NCI-H1436 treated with DMSO at 0.1 percent for 48 hours (cell line): ENCODE measurements at places on chromosomes 2 and 18.

- DNase-seq = no peak
Measured at GRCh38 chr2:238004077-238004830, 37.4 kb downstream of the UBE2F start.

DNA sequence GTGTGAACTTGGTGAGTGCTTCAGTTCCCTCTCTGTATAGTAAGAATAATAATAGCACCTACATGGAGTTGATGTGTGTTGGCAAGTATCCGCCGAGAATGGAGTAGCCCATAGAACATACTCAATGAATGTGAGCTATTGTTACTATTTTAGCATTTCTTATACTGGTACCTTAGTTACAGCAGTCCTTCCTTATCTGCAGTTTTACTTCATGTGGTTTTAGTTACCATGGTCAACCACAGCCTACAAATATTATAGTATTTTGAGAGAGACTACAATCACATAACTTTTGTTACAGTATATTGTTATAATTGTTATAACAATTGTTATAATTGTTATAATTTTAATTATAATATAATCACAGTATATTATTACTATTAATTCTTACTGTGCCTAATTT, 152.5 kb upstream of the RASGRP3 start:
- no peak for DNase-seq

- no peak for DNase-seq
Measured at GRCh38 chr2:100754951-100755350, 65.0 kb upstream of the NPAS2 start.

GRCh38 chr2:157611726-157612125, 16.9 kb downstream of the ACVR1C start:
- DNase-seq = no peak

DNA sequence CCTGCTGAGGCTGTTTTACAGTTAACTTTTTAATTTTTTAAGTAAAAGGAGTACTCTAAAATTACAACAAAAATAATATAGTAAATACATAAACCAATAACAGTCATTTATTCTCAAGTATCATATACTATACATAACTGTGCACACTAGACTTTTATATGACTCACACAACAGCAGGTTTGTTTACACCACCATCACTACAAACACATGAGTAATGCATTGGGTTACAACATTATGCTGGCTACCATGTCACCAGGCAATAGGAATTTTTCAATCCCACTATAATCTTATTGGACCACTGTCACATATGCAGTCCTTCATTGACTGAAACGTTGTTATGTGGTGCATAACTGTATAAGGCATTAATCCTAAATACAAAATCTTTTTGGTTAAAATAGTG, 42.5 kb downstream of the RASGRP3 start:
- no peak for DNase-seq

- no peak for DNase-seq
Measured at GRCh38 chr18:49723648-49724180, 89.6 kb downstream of the ACAA2 start.

DNA sequence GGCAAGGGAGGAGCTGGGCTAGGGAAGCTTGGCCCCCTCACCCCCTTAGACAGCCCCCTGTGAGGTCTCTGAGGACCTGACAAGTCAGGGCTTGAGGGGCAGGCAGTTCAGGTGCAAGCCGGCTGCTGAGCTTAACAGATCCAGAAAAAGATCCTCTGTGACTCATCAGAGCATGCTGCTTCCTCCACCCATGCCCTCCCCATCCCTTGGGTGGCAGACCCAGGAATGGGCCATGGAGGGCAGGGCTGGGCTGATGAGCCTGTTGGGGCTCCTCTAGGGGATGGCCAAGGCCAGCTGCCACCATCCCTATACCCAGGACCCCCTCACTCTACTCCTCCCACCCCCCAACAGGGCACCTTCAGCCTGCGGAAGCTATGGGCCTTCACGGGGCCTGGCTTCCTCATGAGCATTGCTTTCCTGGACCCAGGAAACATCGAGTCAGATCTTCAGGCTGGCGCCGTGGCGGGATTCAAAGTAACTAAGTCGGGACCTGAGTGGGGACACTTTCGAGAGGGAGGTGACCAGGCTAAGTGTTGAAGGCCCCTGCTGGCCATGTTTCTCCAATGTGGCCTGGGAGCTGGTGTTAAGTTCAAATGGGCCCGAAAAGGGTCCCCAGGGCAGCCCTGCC, 1.9 kb downstream of the SLC11A1 start:
- DNase-seq = no peak

- no peak for DNase-seq
Measured at GRCh38 chr2:227881866-227882517, 10.6 kb downstream of the DAW1 start.

DNA sequence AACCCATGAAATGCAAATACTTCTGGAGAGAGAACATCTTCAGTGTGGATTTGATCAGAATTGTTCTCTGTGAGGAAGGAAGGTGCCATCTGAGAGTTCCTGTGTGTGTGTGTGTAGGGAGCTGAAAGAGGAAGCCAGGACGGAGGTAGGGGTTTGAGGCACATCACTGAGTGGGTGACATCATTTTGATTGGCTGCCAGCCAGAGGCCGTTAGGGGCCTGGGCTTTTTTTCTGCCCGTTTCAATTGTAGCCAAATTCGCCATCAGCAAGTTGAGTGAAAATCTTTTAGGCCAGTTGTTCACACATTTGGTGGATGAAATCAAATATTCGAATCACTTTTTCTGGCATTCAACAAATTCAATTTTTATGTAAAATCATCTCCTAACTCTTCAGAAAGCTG, 48.9 kb downstream of the TSN start:
- peak; percentile 40 for DNase-seq

DNA sequence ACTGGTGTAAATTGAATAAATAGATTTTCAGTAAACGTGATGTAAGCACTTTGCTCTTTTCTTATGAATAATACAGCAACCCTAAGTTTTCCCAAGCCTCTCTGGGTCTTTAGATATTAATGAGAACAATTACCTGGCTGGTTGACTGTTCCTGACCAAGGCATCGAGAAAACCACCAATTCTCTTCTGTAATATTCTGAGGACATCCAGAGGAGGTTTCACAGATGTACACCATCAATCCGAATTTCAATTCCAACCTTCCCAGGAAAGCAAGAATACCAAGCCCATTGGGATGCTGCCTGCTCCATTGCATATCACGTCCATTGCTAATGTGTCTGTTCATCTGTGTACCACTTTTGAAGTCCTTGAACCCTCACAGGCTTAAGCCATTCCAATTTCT, 571.8 kb downstream of the NUP35 start:
- DNase-seq = no peak

DNA sequence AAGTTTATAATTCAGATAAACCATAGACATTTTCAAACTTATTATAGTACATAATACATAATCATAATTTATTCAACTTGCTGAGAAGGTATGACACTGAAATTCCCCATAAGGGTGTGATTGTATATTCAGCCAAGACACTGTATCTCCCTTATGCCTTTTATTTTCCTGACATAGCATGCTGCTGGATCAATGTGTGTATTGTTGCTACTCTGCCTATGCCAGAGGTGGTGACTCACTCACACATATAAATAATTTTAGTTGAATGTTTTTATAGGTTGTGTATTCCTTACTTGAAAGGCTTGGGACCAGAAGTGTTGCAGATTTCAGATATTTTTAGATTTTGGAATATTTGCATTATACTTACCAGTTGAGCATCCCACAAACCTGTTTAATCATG, 86.8 kb downstream of the VRK2 start:
- no peak for DNase-seq

DNA sequence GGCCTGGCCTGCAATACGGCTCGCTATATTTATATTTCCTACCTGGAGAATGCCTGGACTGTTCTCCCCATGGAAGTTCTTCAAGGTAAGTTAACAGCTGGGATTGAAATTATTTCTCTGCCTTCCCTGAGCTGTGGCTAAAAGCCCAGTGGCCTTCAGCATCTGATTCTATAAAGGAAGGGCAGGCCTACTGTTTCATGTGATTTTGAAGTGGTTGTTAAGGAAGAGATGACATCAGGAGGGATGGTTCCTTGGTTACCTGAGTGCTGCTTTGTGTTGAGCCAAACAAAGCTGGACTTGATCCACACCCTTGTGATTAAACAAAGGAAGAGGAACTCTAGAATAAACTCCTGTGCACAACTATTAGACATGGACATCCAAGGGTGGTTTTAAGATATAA, 61.6 kb downstream of the MFSD6 start:
- peak; percentile 93 for DNase-seq

DNA sequence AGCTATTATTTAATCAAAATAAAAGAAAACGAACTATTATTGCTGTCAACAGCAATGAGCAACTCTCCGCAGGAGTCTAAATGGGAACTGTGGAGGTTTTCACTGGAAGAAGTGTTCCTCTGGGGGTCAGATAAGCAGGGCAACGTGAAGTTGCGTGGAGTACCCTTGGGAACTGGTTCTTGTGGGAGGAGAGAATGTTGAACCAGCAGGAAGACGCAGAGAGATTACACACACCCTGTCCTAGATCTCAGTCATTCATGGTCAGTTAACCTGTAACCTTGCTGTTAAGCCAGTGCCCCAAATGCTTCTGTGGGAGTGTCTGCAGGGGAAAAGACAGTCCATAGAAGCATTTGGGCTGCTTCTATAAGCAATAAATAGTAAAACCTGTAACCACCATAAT, 20.4 kb upstream of the CABLES1 start:
- no peak for DNase-seq

DNA sequence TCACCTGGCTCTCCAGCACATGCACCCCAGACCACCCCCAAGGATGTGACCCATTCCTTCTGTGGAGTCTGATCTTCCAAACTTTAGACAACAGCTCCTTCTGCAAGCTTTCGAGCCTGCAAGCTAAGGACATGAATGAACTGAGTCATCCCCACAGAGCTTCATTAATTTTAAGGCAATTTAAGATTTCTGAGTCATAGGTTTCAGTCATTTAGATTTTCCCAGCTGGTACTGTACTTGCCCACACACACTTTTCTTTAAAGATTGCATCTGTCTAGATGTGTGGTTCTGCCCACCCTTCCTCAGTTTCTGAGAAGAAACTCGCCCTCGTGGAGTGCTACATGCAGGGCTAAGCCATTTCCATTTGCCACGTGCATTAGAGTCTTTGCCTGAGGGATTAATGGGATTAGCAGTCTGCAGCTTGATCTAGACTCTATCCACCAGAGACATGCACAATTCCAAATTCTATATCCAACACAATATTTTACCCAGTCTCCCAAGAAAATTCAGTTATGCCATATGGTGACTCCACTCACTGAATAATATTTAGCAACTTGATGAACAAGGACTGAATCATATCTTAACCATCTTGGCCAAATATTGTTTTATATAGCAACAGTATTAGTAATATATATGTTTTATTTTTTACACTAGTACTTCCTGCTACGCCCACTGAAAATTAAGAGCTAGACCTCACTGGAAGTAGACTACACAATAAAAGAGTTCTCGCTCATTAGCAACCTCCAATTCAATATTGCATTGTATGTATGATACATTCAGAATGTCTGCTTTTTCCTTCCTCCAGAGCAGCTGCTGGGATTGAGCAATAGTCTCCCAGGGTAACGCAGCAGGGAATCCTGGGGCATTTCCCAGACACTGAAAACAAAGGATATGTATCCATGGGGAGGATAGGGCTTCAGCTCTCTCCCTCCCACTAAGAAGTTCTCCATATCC, 14.3 kb upstream of the TRIB2 start:
- no peak for DNase-seq
